ENCODE measurements at places on chromosomes 7 and 10.
A peak's percentile ranks its signal among the peaks of the same experiment; 100 is the strongest.

GRCh38 chr10:22618078-22618785 lies 96.1 kb downstream of the PIP4K2A start:
- DNase-seq, result no peak

DNA sequence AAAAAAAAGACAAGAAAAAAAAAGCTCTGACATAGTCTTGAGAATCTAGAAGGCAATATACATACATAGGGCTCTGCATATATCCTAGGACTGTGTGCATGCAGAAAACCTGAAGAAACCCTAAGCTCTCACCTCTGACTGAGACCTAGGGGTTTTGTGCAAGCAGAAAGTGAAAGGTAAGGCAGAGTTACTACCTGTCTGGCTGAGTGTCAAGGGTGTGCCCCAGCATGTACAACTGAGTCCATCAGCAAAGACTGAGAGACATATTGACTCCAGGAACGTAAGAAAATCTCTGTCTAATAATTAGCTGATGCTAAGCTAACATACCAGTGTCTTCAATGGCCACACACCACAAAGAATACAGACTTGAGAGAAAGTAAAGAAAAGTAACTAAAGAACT lies 16.3 kb upstream of the HNRNPH3 start:
- no peak for DNase-seq

GRCh38 chr10:61548364-61548763 lies 95.2 kb upstream of the TMEM26 start:
- no peak for DNase-seq

GRCh38 chr7:33719059-33719581 lies 186.2 kb upstream of the BMPER start:
- peak; percentile 5 for DNase-seq

DNA sequence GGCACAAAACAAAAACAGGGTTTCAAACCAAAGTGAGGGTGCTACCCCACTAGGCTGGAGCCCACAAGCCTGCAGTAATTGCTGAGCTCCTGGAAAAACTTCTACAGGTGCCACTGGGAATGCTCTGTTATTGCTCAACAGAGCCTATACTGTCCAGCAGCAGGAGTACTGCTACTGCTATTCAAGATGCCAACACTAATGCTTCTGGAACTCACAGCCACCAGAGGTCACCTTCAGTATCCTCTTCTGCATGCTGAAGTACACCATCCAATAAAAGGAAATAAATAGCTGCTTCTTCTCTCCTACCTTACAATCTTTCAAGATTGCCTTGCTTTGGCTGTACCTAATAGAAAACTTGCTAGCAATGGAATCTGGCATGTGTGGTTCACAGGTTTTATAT lies 222.0 kb downstream of the LRRN3 start:
- DNase-seq, result no peak

GRCh38 chr10:46317889-46318288 lies 31.1 kb downstream of the ANTXRL start:
- DNase-seq, result no peak
